ENCODE measurements at places on chromosomes 1 and 21.

DNA sequence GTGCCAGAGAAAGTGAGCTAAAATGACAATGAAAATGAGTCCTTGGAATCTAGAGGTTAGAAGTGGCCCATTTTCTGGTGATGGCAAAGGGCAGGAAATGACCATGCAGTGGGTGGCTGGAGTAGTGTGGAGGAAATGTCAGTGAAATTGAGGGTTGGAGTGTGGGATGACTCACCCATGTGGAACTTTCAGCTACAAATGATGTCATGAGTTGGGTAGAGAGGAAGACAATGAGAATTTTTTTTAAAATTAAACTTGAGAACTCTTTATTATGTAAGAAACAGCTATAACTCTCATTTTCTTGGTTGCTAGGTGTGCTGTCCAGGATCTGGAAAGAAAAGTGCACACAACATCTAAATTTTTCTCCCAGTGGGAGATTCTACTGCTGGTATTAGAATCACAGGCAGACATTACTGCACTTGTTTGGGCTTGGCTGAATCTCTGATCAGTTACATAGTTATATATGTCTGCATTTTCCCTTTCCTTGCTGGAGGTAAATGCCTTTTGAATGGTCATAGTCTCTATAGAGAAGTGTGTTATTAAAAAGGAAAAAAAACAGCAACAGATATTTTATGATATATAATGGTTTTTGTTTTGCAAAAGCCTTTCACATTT lies 56.8 kb upstream of the GNG12 start:
- peak; percentile 86 for DNase-seq

DNA sequence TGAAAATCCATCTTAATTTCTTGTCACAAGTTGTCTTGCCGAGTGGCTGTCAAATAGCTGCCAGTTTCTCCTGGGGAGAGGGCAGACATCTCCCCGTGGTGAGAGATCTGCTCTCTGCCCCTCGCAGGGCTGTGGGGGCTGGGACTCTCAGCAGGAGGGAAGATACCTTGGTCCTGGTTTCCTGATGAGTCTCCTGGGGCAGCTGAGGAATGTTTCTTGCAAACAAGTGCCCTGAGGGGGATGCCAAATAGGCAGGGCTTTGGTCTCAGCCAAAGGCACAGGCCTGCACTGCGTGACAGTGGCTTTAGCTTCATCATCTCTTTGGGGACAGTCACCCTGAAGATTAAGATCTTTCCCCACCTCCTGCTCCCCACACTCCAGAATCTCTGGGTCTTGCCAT lies 40.9 kb downstream of the SYT6 start:
- no peak for DNase-seq

DNA sequence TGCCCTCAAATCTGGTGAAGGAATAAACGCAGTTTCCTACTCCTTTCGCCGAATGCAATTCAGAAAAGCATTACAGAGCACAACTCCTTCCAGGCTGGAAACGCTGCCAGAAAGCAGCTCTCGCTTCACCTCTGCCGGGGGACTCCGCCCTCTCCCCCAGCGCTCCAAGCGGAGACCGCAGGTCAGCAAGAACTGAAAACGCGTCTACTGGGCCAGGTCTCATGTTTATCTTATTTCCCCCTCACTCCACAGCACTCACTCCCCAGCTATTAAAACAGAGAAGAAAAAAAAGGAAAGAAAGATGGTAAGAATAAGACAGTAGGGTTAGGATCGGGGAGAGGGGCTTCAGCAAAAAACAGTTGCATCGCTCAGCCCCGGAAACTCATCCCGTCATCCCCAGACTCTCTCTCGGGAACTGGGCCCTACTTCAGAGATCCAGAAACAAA lies 833 bp upstream of the RCOR3 start:
- DNase-seq, result no peak

- no peak for DNase-seq
Observed at GRCh38 chr1:162391790-162392563, 10.4 kb downstream of the C1orf226 start.

GRCh38 chr1:95614197-95614596 lies 380.2 kb downstream of the RWDD3 start:
- DNase-seq, result no peak

DNA sequence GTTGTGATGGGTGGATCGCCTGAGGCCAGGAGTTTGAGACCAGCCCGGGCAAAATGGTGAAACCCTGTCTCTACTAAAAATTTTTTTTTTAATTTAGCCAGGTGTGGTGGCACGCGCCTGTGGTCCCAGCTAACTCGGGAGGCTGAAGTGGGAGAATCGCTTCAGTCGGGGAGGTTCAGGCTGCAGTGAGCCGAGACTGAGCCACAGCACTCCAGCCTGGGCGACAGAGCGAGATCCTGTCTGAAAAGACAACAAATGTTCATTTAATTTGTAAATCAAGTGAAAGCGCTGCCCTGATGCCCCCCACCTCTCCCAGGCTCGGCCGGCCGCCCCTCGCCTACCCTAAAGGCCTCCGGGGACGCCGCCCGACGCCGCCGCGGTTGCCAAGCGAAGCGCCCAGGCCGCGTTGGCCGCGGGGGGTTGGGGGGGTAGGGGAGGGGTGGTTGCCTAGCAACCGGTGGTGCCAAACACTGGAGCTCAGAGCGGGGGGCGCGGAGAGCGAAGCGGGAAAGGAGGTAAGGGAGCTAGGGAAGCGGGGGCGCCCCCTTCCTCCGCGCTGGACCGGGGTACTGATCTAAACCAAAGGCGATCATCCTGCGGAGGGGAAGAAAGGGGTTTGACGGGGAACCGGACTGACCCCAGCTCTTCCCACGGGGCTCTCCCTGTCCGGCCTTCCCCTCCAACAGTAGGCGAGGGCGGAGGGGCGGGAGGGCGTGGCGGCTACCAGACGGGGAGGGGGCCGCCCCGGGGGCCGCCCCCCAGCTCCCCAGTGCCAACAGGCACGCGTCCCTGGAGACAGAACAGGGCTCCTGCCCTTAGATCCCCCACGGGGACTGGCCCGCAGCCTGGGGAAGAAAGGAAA lies at the start of gene TEKT2:
TSS of gene TEKT2 (plus strand) at position 460 of the 862 bp plus-strand sequence. CDS start 828 bp downstream, outside the sequence.
- no peak for DNase-seq

DNA sequence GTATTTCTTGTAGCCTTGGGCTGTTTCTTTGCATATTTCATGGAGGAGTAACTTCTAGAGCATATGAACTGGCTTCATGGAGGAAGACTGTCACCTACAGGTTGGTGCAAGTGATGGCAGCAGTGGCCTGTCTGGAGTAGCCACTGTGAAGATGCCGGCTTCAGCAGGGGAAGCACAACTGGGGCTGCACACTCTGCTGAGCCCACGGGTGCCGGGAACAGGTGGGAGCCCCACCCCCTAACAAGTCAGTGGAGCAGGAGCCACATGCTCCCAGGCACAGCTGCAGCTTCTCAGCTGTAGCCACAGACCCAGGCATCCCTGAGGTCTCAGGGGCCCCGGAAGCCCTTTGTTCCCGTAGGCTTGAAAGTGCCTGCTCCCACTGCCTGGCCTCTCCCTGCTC lies 43.2 kb upstream of the C1orf185 start:
- no peak for DNase-seq

DNA sequence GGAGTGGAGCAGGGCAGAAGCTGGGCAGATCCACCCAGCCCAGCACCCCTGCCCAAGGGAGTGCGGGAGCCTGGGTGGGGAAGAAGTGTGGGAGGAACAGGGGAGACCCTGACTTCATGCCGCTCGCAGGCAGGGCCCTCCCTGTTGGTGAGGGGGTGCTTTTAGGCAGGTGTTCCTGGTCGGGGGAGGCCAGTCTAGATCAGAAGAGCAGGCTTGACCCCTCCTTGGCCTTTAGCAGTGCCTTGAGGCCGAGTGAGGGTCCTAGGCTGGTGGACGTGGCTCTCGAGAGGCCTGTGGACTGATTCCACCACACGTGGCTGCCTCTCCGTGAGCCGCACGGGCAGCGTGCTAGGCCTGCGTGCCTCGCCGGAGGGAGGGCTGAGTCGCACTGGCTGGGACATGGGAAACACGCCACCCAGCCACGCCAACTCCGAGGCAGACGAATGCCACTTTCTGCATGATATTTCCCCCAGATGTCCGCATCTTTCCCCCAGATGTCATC lies 19.4 kb upstream of the COL18A1 start:
- no peak for DNase-seq

DNA sequence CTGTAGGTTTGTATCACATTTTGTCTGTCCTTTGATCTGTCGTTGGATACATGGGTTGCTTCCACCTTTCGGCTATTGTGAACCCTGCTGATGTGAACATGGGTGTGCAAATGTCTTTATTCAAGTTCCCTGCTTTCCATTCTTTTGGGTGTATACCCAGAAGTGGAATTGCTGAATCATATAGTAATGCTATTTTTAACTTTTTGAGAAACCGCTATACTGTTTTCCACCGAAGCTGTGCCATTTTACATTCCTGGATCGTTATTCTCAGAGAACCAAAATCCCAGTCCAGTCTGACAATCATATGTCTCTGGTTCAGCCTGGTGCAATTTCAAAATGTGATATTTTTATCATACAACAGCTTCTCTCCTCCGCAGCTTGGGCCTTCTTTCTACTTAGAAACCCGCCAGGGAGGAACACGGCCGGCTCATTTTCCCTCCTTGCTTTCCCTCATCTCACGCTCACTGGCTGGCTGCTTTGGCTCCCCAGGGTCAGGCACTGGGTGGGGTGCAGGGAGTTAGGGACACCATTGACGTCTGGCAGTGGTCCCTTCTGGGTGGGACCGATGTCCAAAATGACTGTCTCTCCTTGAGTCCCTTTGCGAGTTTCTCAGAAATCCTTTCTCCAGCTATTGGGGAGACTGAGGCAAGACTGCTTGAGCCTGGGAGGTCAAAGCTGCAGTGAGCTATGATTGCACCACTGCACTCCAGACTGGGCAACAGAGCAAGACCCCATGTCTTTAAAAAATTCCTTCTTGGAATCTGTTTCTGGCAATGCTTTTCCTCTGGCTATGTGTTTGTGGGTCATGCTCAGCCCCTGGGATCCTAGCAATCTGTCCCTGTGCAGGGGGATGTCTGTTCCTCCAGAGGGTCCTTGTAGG lies 73.5 kb upstream of the AKT3 start:
- DNase-seq, result no peak

DNA sequence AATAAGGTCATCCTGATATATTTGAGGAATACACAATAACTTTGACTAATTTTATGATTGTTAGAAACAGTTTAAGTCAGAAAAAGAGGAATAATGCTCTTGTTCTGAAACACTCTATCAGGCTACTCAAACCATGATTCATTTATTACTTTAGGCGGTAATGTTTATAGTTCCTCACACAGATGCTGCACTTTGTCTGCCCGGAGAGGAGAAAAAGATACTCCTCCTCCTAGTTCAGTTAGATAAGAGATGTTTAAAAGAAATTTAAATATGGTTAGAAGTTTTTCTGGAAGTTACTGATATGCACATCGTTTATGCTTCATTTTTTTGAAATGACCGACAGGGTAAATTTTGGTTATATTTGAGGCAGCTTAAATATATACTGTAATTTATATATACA lies 103.0 kb downstream of the ZMYM4 start:
- no peak for DNase-seq

DNA sequence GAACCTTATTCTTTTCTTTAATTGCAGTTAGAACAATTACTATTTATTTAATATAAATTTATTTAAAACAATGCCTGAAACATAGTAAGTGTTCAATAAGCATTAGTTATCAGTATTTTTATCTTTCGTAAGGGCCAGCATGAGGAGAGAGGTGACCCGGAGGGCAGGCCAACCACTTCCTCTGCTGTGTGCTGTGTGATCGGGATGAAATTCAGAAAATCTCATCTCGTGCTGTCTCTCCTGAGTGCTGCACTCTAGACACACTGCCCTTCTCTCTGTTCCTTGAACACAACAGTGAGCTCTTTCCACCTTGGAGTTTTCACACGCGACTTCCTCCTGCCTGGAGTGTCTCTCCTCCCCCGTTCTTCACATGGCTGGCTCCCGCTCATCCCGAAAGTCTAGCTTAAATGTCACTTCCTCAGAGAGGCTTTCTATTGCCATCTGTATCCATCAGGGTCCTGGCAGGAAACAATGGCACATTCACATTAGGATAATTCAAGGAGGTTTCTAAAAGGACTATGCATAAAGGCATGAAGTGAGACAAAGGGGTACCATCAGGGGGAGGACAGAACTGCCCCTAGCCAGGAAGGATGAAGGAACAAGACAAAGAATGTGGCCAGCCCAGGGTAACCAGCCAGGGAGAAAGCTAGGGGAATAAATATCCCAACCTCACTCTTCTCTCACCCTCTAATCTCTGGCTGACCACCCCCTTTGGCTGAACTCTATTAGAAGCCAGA lies 142.6 kb upstream of the GJB5 start:
- DNase-seq, result no peak

- no peak for DNase-seq
Observed at GRCh38 chr1:113972954-113973353, 6.3 kb upstream of the OLFML3 start.

GRCh38 chr1:34406833-34407539 lies 230.3 kb downstream of the C1orf94 start:
- no peak for DNase-seq

- peak; percentile 22 for DNase-seq
Observed at GRCh38 chr1:89780721-89781120, 40.1 kb upstream of the LRRC8D start.

Measured in non-pigmented ciliary epithelial cell (primary cell).